ENCODE measurements at places on chromosomes 11 and 22. TPM values are rescaled to one million over a fixed set of nuclear protein-coding genes. Genes with fewer than 3 reads are reported as not detected.

The TEX12 gene
- not detected for polyA plus RNA-seq

The CCS gene
- polyA plus RNA-seq: 38.7 TPM

The LRRC32 gene
- not detected for polyA plus RNA-seq

The BLID gene
- not detected for polyA plus RNA-seq

The FIBIN gene
- not detected for polyA plus RNA-seq

The NCAM1 gene
- polyA plus RNA-seq: not detected

The ROBO3 gene
- polyA plus RNA-seq: 0.70 TPM

The KIF18A gene
- polyA plus RNA-seq: 0.50 TPM

The P2RY6 gene
- polyA plus RNA-seq: not detected

The MYO7A gene
- polyA plus RNA-seq: 0.24 TPM

The HSPB2 gene
- not detected for polyA plus RNA-seq

The C11orf21 gene
- 9.4 TPM for polyA plus RNA-seq

The KRTAP5-4 gene
- not detected for polyA plus RNA-seq

The ST14 gene
- polyA plus RNA-seq: 0.47 TPM

The DERL3 gene
- 0.25 TPM for polyA plus RNA-seq

The HEPHL1 gene
- not detected for polyA plus RNA-seq

The MMP8 gene
- not detected for polyA plus RNA-seq

The ELFN2 gene
- polyA plus RNA-seq: not detected

The TMEM25 gene
- polyA plus RNA-seq: 16.5 TPM

The TRIM22 gene
- 190 TPM for polyA plus RNA-seq

The OR52I2 gene
- polyA plus RNA-seq: not detected

The PIWIL4 gene
- 0.27 TPM for polyA plus RNA-seq

The SSRP1 gene
- 19.6 TPM for polyA plus RNA-seq

The OR51B5 gene
- polyA plus RNA-seq: not detected

The BIRC2 gene
- 28.8 TPM for polyA plus RNA-seq
